A673 (cell line): ENCODE measurements at places on chromosomes 13 and 19. TPM values are rescaled to one million over a fixed set of nuclear protein-coding genes. Genes with fewer than 3 reads are reported as not detected.

GRCh38 chr13:39415008-39415802 lies 187.8 kb downstream of the LHFPL6 start:
- H3K27ac ChIP-seq: peak overlapping the region; percentile 56
- peak; percentile 83 for DNase-seq
- H3K27me3 ChIP-seq: no peaks in the 10 kb centered on the region
- no peaks in the 10 kb centered on the region for H3K36me3 ChIP-seq
- H3K4me1 ChIP-seq: peaks cover 99% of the 10 kb centered on the region
- H3K4me3 ChIP-seq: no peak overlapping the region

DNA sequence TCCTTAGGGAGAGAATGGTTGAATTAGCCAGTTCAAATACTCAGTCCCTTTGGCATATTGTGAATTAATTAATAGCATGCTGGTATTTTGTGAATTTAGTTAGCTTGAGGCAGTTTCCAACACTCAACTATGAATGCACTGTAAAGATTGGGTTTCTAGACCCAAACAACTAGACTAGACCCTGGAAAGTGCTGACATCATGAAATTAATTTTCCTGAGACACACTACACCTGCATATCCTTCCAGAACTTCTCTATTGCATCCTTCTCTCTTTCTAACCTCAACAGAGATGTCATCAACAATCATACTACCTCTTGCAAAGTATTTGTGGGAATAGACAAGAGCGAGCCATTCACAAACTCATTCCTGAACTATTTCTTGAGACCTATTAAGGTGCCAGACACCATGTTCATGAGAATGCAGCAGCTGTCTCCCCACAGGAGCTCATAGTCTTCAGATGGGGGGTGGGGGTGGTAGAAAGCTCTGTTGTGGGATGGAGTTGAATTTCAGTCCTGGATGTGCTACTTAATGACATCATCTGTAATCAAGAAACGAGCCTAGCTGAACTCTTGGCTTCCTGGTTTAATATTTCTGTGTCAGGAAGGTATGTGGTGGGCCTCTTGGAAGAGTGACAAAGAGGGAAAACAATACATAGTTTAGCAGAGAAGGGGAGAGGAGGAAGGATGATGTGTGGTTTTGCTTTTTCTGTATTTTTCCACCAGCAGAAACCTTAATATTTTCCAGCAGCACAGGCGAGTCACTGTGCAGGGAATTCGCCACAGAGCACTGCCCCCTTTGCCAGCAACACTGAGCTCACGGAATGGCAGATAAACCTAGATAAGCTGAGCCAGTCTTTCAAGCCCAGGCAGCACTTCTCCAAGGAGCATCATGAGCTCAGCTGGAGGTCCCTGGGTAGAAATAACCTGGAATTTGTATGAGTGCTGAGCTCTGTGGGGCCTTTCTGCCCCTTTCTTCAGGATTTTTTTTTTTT lies 53.1 kb upstream of the CYSLTR2 start:
- no peaks in the 10 kb centered on the region for H3K4me1 ChIP-seq
- H3K27ac ChIP-seq: no peak overlapping the region
- DNase-seq: peak; percentile 4
- no peaks in the 10 kb centered on the region for H3K36me3 ChIP-seq
- H3K4me3 ChIP-seq: no peak overlapping the region
- no peaks in the 10 kb centered on the region for H3K27me3 ChIP-seq

DNA sequence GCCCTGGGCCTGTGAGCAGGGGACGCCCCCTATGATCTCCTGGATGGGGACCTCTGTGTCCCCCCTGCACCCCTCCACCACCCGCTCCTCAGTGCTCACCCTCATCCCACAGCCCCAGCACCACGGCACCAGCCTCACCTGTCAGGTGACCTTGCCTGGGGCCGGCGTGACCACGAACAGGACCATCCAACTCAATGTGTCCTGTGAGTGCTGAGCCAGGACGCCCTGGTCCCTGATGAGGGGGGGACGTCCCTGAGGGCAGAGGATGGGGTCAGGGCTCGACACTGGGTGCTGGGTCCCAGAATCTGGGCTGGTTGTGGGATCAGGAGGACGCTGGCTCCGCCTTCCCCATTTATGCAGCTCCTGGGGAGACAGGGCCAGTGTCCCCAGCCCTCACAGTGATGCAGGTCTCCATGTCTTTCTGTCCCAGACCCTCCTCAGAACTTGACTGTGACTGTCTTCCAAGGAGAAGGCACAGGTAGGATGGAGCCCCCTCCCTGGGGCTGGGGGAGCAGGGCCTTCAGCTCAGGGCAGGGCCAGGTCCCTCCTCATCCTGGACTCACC lies 2.5 kb downstream of the SIGLEC7 start:
- no peaks in the 10 kb centered on the region for H3K4me1 ChIP-seq
- no peak overlapping the region for H3K4me3 ChIP-seq
- H3K36me3 ChIP-seq: no peaks in the 10 kb centered on the region
- H3K27ac ChIP-seq: no peak overlapping the region

DNA sequence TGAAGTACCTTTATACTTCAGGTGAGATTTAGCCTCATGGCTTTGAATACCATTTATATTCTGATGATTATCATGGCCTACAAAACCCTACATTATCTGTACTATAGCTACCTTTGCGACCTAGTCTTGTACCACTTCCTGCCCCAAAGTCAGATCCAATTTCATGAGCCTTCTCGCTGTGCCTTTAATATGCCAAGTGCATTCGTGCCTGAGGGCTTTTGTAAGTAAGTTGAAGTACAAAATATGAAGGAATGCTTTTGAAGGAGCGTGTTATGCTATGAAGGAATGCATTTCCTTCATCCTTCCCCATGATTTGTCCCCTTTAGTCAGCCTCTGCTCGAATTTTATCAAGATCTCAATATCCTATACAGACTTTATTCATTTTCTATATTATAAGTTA lies 9.2 kb upstream of the RASL11A start:
- no peak overlapping the region for H3K27ac ChIP-seq

- H3K36me3 ChIP-seq: no peaks in the 10 kb centered on the region
- H3K27ac ChIP-seq: no peak overlapping the region
- no peak overlapping the region for H3K4me3 ChIP-seq
- DNase-seq: no peak
- no peaks in the 10 kb centered on the region for H3K4me1 ChIP-seq
- H3K27me3 ChIP-seq: no peaks in the 10 kb centered on the region
Measured at GRCh38 chr19:33445442-33446329, 72.2 kb downstream of the CEBPG start.

DNA sequence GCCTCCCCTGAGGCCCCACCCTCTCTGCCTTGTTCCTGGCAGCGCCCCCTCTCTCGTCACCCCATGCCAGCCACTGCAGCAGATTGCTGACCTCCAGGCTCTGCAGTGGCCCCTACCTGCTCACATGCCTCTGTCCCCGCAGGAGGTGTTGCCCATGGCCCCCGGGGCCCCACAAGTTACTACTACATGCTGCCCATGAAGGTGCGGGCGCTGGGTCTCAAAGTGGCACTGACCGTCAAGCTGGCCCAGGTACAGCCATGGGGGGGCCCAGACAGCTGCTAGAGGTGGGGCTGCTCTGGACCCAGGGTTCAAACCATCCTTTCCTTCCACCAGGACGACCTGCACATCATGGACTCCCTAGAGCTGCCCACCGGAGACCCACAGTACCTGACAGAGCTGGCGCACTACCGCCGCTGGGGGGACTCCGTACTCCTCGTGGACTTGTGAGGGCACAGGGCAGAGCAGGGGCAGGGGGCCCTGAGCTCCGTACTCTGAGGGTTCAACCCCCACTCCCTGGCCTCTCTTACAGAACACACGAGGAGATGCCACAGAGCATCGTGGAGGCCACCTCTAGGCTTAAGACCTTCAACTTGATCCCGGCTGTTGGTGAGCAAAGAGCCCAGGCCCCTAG lies 6.2 kb downstream of the MRPL4 start:
- no peaks in the 10 kb centered on the region for H3K27me3 ChIP-seq
- no peaks in the 10 kb centered on the region for H3K4me1 ChIP-seq
- H3K27ac ChIP-seq: no peak overlapping the region
- no peak for DNase-seq

DNA sequence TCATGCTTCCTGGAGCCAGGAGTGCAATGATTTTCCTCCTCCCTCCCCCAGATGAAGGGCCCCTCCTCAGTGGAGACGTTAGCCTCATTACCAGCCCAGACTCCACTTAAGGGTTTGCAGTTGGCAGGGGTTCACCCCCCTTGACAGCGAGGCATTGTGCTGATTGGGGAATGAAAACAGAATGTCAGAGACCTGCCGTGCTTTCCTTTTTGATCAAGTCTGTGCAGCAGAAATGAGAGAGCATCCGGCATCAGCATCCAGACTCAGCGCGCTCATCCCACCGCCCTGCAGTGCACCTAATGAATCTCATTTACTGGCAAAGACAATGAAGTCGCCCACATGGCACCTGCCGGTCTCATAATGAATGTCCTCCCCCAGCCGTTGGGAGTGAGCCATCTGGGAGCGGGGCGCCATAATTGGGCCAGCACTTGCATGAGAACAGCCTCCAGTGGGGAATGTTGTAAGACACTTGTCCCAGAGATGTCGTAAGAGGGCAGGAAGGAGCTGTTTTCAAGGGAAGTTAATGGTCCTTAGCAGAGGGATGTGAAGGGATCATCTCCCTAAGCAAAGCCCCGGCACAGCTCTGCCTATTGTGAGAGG lies 98.3 kb upstream of the UQCRFS1 start:
- DNase-seq: no peak
- H3K27ac ChIP-seq: no peak overlapping the region
- H3K4me3 ChIP-seq: no peak overlapping the region
- H3K4me1 ChIP-seq: no peaks in the 10 kb centered on the region

Gene CD70
- 2.0 and 3.8 TPM in 2 replicates for total RNA-seq

Gene BCAM
- total RNA-seq: 3.4 and 6.6 TPM in 2 replicates

Gene CEACAM1
- total RNA-seq: 0.22 and 0.64 TPM in 2 replicates

Gene ACP7
- not detected in 2 replicates for total RNA-seq
